D341Med (cell line): ENCODE measurements at places on chromosomes 4 and X.

- DNase-seq, result no peak
These were observed 35.5 kb upstream of the RBPJ start for GRCh38 chr4:26285272-26285671.

DNA sequence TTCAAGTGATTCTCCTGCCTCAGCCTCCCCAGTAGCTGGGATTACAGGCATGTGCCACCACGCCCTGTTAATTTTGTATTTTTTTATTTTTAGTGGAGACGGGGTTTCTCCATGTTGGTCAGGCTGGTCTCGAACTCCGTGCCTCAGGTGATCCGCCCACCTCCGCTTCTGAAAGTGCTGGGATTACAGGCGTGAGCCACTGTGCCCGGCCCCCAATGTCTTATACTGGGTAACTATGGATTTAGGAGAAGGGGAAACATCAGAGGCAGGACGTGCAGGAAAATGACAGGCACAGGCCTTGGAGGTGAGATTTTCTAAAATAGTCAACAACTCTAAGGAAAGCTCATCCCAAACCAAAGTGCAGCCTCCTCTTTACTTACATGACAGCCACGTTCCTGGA, 11.1 kb upstream of the TSPYL2 start:
- DNase-seq, result no peak

- DNase-seq, result no peak
These were observed 173.6 kb upstream of the SFRP2 start for GRCh38 chr4:153962311-153963039.

- DNase-seq, result no peak
These were observed 85.6 kb downstream of the SLIT2 start for GRCh38 chr4:20337261-20337664.

GRCh38 chr4:17480210-17480927, 31.5 kb downstream of the QDPR start:
- DNase-seq, result no peak

GRCh38 chr4:188078116-188078515, 31.3 kb downstream of the TRIML2 start:
- DNase-seq, result no peak
